ENCODE measurements at places on chromosomes 2 and 18. TPM values are rescaled to one million over a fixed set of nuclear protein-coding genes. Genes with fewer than 3 reads are reported as not detected.

GRCh38 chr2:108988796-108989713 is at the start of gene EDAR:
TSS of gene EDAR (minus strand) at chr2:108989220. CDS start at chr2:108931014, 58,206 bp downstream.
- peaks cover 17% of the 10 kb centered on the region for H3K27me3 ChIP-seq
- no peak within 1 kb of the TSS for H3K27ac ChIP-seq
- no peaks in the 10 kb centered on the region for H3K4me1 ChIP-seq
- no peak within 1 kb of the TSS for H3K4me3 ChIP-seq
- DNase-seq: no peak

GRCh38 chr2:71906357-71906973 is 241.2 kb downstream of the CYP26B1 start:
- DNase-seq: no peak
- no peaks in the 10 kb centered on the region for H3K36me3 ChIP-seq
- H3K27ac ChIP-seq: no peak overlapping the region
- no peak overlapping the region for H3K4me3 ChIP-seq
- H3K27me3 ChIP-seq: peaks cover 3% of the 10 kb centered on the region

The TRABD2A gene
- 5.6 TPM for total RNA-seq

- H3K27me3 ChIP-seq: no peaks in the 10 kb centered on the region
- H3K4me3 ChIP-seq: no peak overlapping the region
- no peaks in the 10 kb centered on the region for H3K4me1 ChIP-seq
Observed at GRCh38 chr2:219104107-219105035, 43.6 kb upstream of the IHH start.

DNA sequence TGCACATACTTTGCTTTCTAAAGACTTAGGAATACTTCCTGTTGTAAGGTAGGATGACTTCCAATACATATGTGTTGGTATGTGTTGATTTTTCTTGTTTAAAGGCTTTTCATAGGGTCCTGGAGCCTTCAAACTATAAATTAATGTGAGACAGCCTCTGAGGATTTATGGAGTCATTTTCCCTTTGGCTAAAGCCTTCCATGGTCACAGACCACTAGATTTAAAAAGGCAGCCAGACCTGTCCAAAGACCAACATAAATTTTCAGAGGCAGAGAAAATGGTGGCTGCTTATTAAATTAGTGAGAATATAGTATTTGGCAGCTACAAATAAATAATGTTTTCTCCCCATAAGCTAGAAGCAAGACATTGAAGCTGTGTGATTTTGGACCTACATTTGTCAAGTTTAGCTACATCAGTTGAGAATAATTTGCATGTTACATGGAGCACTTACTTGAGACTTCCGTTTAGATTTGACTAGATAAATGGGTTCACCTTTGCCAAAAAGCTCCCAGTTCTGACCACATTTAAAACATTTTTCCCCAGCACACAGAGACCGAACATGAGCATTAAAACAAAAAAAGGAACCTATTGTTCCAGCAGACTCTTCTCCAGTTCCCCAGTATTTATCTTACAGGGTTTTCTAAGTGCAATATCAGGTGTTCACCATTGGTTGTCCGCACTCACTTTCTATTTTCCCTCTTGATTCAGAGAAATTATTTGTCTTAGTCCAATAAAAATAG is 402.9 kb downstream of the PARD3B start:
- DNase-seq: no peak
- H3K36me3 ChIP-seq: no peaks in the 10 kb centered on the region
- H3K27ac ChIP-seq: no peak overlapping the region
- H3K27me3 ChIP-seq: no peaks in the 10 kb centered on the region
- H3K4me1 ChIP-seq: no peaks in the 10 kb centered on the region
- H3K4me3 ChIP-seq: no peak overlapping the region

The LYG2 gene
- not detected for total RNA-seq

DNA sequence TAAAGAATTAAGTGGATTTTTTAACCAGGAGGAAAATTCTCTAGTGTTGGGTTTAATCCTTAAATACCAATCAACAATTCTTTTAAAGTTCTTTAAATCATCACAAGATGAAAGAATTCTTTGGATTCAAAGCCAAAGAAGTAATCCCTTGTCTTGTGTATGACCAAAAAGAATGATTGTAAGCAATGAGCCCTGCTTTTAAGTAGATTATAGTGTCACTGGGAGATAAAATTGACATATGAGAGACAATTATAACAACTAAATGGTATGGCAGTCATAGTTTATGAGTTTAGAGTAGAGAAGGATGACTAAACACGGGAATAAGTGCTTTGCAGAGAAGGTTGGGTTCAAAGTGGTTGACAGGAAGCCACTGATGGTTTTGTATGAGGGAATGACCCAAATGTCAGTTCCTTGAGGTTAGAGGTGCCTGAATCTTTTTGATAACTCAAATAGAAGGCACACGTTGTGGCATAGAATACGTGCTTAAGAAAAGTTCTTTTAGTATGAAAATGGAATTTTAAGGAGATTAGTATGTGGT is 199.6 kb upstream of the TCF4 start:
- H3K27me3 ChIP-seq: no peaks in the 10 kb centered on the region
- no peaks in the 10 kb centered on the region for H3K36me3 ChIP-seq
- no peak overlapping the region for H3K4me3 ChIP-seq
- DNase-seq: no peak
- H3K27ac ChIP-seq: no peak overlapping the region
- H3K4me1 ChIP-seq: no peaks in the 10 kb centered on the region

DNA sequence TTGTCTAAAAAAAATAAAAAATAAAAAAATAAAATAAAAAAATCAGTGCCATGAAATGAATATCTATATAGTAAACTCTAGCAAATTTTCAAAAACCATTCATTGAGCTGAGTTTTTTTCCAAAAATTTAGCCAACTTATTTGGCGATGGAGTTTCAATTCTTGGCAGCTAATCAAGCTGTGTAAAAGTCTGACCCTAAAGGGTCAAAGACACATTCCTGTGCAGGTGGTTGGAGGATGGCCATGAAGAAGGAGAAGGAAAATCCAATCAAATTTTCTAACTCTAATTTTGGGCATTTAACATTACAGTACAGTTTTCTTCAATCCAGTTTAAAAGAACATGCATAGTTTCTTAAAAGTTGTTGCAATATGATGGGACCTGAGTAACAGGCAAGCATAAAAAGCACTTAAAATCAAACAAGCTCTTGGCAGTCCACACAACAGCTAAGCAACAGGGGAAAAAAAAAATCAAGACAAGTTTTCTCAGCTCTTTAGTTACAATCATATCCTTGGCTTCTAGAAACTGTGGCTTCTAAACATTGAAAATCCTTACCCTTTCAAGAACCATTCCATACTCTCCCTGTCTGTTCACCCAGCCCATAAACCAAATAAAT is 54.5 kb downstream of the ACVR1 start:
- DNase-seq: no peak
- H3K36me3 ChIP-seq: no peaks in the 10 kb centered on the region
- H3K4me1 ChIP-seq: no peaks in the 10 kb centered on the region
- no peak overlapping the region for H3K4me3 ChIP-seq

DNA sequence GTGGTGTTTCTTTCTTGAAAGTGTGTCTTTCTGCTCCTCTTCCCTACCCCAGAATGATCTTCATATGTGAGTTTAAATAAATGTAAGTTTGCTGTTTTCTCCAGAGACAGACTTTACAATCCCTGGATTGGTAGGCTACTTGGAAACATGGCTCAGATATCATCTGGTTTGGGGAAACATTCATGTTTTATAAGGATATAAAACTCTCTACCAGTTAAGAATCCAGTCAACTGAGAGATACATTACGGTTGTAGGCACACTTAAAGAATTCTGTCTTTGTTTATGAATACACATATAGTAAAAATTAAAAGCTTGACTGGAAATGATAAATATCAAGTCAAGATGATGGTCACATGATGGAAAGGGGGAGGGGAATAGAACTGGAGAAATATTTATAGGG is 739.3 kb downstream of the SLC4A3 start:
- H3K27me3 ChIP-seq: no peaks in the 10 kb centered on the region
- no peaks in the 10 kb centered on the region for H3K36me3 ChIP-seq
- H3K4me3 ChIP-seq: no peak overlapping the region
- no peak overlapping the region for H3K27ac ChIP-seq
- DNase-seq: no peak

DNA sequence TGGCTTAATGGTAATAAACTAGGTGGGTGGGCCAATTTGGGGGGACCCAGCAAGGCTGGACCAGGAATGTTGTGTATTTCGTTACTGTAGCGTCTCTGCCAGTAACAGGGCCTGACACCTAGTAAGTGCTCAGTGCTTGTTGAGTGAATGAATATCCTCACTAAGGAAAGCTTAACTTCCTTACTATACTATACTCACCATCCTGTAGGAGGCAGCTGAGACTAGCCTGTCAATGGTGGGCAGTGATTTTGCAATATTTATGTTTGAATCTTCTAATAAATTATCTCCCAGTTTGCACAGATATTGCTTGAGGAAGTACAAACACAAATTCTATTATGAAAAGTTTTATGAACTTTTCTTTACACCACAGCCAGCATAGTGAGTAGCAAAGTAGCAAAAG is 370.7 kb upstream of the SYT4 start:
- no peaks in the 10 kb centered on the region for H3K36me3 ChIP-seq
- H3K4me3 ChIP-seq: no peak overlapping the region
- H3K4me1 ChIP-seq: no peaks in the 10 kb centered on the region
- H3K27ac ChIP-seq: no peak overlapping the region

GRCh38 chr2:3302751-3303582 is 74.7 kb downstream of the EIPR1 start:
- no peaks in the 10 kb centered on the region for H3K4me1 ChIP-seq
- H3K27me3 ChIP-seq: no peaks in the 10 kb centered on the region
- H3K27ac ChIP-seq: no peak overlapping the region
- DNase-seq: no peak

DNA sequence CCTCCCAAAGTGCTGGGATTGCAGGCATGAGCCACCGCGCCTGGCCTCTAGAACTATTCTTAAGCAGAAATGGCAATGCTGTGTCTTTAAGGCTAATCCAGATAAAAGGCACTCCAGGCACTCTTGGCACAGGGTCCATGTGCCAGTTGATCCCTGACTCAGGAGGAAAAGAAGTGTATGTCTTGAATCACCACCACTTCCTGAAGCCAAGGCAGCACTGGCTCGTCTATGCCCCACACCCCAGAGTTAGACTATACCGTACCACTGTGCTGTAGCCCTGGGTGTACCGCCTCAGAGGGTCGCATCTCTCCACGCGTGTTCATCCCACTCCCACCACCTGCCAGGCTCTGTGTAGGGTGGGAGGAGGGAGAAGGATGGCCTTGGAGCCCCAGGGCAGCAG is 9.0 kb downstream of the TNFRSF11A start:
- no peaks in the 10 kb centered on the region for H3K4me1 ChIP-seq
- no peaks in the 10 kb centered on the region for H3K36me3 ChIP-seq
- H3K27me3 ChIP-seq: peaks cover 9% of the 10 kb centered on the region
- H3K27ac ChIP-seq: no peak overlapping the region
- no peak overlapping the region for H3K4me3 ChIP-seq
- DNase-seq: no peak

- H3K36me3 ChIP-seq: no peaks in the 10 kb centered on the region
- H3K27ac ChIP-seq: no peak overlapping the region
- no peaks in the 10 kb centered on the region for H3K4me1 ChIP-seq
- no peaks in the 10 kb centered on the region for H3K27me3 ChIP-seq
- no peak overlapping the region for H3K4me3 ChIP-seq
- DNase-seq: peak; percentile 91
Observed at GRCh38 chr2:68121873-68122679, 35.6 kb upstream of the PNO1 start.

The ATAD2B gene
- total RNA-seq: 22.6 TPM

- H3K27ac ChIP-seq: no peak overlapping the region
- DNase-seq: no peak
- H3K4me1 ChIP-seq: no peaks in the 10 kb centered on the region
- no peaks in the 10 kb centered on the region for H3K36me3 ChIP-seq
- H3K27me3 ChIP-seq: no peaks in the 10 kb centered on the region
Observed at GRCh38 chr2:13034861-13035260, 318.1 kb downstream of the TRIB2 start.

DNA sequence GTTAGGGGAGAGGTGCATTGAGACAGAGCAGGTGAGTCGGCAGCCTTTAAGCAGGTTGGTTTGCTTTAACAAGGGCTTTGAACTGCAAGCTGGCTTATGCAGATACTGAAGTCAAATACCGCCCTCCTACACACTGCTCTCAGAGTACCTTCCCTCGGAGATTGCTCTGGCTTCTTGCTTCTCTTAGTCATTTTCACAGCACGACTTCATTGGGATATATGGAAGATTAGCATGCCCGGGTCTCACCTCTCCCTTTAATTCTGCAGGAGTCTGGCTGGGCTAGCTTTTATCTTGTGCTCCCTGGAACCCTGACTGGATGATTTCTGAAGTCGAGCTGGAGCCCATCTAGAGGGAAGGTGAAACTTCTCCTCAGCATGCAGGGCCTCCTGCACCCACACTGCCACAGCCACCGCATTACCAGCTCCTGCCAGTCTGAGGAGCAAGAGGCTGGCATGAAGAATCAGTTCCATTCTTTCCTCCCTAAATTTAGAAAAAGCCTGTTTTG is 395.5 kb upstream of the HNRNPA3 start:
- no peak overlapping the region for H3K27ac ChIP-seq
- DNase-seq: no peak
